ENCODE measurements at places on chromosomes 5 and 9.

- no peak for DNase-seq
These were observed 37.8 kb downstream of the OTULIN start for GRCh38 chr5:14702238-14702839.

GRCh38 chr5:73786043-73786831 is 160.2 kb downstream of the ARHGEF28 start:
- DNase-seq, result no peak

- peak; percentile 34 for DNase-seq
These were observed 11.7 kb upstream of the OR13D1 start for GRCh38 chr9:104682642-104683041.

GRCh38 chr5:110752953-110753352 is 14.1 kb downstream of the SLC25A46 start:
- DNase-seq, result no peak

DNA sequence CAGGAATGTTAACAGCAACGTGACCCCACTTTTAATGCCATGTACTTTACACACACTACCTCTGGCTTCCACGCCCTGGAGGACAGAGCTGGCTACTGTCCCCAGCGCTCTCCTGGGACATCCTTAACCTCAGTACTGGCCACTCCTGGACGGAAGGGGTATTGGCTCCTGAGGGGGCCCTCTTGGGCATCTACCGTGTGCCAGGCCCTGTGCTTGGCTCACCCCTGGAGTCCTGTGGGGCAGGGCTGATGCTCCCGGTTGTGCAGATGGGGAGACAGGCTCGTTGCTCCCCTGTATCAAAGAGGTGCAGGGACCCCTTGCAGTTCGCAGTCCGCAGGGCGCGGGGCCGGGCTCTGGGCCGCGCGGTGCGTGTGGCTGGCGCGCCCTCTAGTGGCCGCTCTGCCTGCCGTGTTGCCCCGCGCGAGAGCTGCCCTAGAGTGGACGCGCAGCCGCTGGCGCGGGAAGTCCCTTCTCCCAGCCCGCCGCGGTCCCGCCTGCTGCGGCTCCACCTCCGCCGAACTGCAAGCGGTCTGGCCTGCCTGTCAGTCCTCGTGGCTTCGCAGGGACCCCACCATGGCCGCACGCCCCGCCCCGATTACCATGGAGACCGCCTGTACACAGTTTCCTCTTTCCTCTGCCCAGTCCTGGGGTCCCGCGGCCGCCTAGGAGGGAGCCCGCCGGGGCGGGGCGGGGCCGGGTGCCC is at the start of gene WDR38:
TSS of gene WDR38 (plus strand) at position 632 of the 703 bp plus-strand sequence. CDS start 72 bp downstream, outside the sequence.
- DNase-seq, result no peak

GRCh38 chr5:153964880-153965645 is 73.6 kb downstream of the FAM114A2 start:
- no peak for DNase-seq
